Nephron progenitor cell (in vitro differentiated cells): ENCODE measurements at places on chromosomes 4 and X.

- no peak for DNase-seq
Measured at GRCh38 chr4:100117750-100118149, 72.5 kb downstream of the DDIT4L start.

GRCh38 chr4:147965873-147966272 lies 234.0 kb downstream of the ARHGAP10 start:
- no peak for DNase-seq

DNA sequence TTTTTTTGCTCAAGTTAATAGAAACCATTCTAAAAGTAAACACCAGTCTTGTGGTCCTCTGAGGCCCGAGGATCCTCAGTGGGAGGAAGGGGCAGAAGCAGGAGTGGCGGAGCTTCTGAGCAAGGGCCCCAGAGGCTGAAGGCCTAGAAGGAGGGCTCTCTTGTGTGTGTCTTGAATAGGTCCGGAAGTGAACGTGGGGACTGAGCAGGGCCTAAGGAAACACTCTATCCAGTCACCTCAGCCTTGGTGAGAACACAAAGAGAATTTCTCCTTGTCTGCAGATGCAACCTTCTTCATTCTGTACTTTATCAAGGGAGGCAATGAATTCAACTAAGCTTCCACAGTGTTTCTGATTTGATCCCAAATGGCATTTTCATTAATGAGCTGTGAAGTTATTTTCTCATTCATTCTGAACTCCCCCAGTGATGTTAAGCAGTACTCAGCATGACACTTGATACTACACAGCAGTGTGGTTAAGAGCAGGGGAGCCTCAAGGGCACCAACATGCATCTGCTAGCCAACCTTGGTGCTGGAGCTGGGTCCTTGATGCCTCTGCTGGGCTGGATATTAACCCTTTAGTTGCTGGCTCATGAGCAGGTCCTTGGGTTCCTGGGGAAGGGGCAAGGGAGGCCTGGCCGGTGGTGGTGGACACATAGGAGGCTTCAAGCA lies 64.7 kb downstream of the RBM47 start:
- no peak for DNase-seq

- DNase-seq, result no peak
Measured at GRCh38 chrX:154399527-154400368, 1.6 kb downstream of the RPL10 start.

- peak; percentile 27 for DNase-seq
Measured at GRCh38 chr4:16582526-16582925, 315.9 kb downstream of the LDB2 start.

GRCh38 chr4:98652996-98653395 lies 5.4 kb downstream of the TSPAN5 start:
- no peak for DNase-seq

- DNase-seq, result no peak
Measured at GRCh38 chr4:63556332-63556731, 852.9 kb downstream of the TECRL start.

DNA sequence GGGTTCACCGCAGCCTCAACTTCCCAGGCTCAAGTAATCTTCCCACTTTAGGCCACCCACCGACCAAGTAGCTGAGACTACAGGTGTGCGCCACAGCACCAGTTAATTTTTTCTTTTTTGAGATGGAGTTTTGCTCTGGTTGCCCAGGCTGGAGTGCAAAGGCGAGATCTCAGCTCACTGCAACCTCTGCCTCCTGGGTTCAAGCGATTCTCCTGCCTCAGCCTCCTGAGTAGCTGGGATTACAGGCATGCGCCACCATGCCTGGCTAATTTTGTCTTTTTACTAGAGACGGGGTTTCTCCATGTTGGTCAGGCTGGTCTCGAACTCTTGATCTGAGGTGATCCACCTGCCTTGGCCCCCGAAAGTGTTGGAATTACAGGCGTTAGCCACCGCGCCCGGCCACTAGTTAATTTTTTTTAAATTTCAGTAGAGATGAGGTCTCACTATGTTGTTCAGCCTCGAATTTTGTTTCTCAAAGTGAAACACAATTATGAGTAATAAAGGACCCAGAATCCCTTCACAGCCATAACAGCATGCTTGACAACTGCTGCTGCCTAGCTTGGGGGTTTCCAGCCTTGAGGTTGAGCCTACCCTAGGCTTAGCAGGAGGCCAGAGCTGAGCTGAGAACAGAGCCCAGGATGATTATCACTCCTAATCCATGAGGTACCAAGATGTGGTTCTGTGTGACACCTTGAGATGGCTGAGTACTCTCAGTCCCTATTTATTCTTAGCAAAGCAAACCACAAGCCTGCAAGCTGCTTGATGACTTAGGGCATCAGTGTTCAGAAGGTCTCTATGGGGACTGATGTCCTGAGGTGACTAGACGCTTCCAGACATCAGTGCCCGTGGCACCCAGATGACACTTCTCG lies 41.6 kb upstream of the NKRF start:
- DNase-seq, result no peak

DNA sequence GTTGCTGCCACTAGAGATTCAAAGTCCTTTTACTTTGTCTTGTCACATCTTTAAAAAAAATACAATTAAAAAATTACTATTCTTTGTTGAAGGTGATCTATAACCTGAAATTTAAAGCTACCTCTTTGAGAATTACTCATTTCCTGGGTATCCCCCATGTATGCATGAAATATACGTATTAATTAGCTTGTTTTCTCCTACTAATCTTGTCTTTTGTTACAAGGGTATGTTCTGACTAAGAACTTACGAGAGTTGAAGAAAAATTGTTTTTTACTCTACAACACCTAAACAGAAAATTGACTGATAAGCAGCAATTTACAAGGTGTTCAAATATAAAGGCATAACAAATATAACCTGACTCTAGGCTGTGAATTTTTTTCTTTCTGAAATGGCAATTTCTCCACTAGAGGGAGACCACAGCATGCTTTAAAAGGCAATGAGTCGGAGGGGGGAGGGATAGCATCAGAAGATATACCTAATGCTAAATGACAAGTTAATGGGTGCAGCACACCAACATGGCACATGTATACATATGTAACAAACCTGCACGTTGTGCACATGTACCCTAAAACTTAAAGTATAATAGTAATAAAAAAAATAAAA lies 249.6 kb downstream of the OPHN1 start:
- no peak for DNase-seq

- peak; percentile 49 for DNase-seq
Measured at GRCh38 chr4:15963001-15963451, at the start of gene FGFBP2. Gene FGFBP2, minus strand, starts transcription at chr4:15963175. Its CDS starts 46 bp downstream, at chr4:15963129.

GRCh38 chrX:21946925-21947641 lies 6.6 kb downstream of the SMS start:
- no peak for DNase-seq

DNA sequence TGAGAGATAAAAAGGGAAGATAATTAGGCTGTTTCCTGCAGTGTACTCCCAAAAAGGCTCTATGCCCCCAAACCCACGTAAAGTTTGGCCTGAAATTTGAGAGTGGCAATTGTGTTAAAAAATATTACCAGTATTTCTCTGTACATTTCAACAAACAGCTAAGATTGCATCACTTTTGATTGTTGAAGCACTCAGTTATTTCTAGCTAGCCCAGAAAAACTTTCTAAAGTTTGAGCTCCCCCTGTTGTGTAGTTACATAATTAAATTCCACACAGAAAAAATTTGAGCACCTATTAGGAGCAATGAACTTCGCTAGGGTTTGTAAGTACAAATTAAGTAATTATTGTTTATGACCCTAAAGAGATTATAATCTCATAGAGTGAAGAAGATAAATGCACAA lies 109.4 kb downstream of the DLG3 start:
- no peak for DNase-seq

- DNase-seq, result no peak
Measured at GRCh38 chrX:129843209-129843458, 552 bp downstream of the ZDHHC9 start.

DNA sequence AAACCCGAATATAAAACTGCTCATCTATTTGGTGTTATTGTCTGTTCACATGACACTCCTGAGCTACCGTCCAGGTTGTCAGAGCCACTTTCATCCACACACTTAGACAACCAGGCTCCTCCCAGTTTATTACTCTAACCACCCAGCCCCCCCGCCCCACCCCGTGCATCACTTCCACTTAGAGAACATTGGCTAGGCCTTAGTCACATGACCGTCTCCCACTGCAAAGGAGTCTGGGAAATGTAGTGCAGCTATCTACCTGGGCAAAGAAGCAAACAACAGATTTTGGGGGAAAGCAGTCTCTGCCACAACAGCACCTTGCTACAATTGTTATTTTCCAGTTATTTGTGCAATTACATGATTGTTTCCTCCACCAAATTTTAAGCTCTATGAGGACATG lies 57.6 kb upstream of the RBPJ start:
- no peak for DNase-seq

DNA sequence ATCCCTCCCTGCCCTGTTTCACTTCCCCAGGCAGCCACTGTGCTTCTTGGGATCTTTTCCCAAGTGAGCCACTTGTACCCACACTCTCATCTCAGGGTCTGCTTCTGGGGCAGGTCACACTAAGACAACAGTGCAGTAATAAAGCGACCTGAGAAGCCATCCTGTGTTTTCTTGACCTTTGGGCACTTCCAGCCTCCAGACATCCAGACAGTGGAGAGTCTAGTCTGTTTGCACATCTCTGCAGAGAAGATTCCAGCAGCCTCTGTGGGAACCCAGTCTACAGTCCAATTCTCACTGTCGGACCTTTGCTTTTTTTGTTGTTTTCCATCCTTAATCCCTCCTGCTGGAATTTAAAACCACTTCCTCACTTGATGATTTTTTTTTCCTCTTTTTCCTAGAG lies 50.3 kb upstream of the ATP6AP2 start:
- DNase-seq, result peak; percentile 15

- no peak for DNase-seq
Measured at GRCh38 chrX:110086162-110086915, 83.4 kb downstream of the TMEM164 start.

- DNase-seq, result no peak
Measured at GRCh38 chr4:1756079-1756478, 34.8 kb downstream of the TACC3 start.
